NCI-H1930 (cell line): ENCODE measurements at places on chromosomes 5 and 9.

DNA sequence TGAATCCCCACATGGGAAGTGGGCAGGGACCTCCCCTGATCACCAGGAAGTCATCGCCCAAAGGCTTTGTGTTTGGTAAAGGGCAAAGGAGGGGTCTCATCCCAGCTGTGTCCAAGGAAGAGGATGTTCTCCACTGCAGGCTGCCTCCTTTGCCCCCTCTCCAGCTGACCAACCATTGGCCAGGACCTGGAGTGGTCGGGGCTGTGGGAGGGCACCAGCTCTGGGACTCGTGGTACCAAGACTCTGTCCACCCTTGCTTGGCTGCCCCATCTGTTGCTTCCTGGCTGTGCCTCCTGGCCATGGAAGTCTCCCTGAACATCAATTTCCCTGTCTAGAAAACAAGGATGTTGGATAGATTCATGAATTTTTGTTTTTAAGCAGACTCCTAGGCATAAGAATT, 34.1 kb downstream of the COL15A1 start:
- no peak for DNase-seq

DNA sequence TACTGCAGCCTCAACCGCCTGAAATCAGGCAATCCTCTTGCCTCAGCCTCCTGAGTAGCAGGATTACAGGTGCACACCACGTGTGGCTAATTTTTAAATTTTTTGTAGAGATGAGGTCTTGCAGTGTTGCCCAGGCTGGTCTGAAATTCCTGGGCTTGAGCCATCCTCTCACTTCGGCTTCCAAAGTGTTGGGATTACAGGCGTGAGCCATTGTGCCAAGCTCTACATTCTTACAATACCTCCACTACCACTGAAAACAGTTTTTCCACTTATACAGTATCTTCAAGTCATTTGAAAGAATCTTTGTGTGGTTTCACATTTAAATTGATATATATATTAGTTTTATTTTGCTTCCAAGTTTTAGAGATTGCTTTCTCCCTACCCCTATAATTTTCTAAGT, 42.6 kb downstream of the LARP1 start:
- DNase-seq = no peak

- no peak for DNase-seq
Measured at GRCh38 chr5:36181774-36182173, 29.9 kb downstream of the SKP2 start.

DNA sequence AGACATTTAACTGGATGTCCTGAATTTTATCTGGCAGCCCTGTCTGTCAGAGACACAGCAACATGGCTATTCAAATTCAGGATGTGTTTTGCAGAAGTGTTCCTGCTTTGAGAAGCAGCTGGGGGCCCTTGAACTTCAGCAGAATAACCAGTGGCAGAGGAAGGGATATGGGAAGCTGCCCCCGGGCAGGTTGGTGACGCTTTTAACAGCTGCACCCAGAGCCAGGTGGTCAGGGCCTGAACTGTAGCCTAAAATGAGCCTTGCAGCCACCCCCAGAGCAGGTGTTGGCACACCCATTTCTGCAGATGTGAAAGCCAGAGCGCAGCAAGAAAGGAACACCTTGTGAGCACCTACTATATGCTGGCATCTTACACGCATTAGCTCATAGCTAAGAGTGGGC, 128.7 kb upstream of the BOD1 start:
- DNase-seq = no peak
